Activated CD4-positive, alpha-beta T cell treated with anti-CD3 and anti-CD28 coated beads for 36 hours (primary cell): ENCODE measurements at places on chromosomes 6 and 20.

GRCh38 chr20:3378138-3378537, 29.3 kb downstream of the DNAAF9 start:
- DNase-seq: no peak

- DNase-seq: no peak
Measured at GRCh38 chr6:151058021-151058733, 181.6 kb upstream of the AKAP12 start.

DNA sequence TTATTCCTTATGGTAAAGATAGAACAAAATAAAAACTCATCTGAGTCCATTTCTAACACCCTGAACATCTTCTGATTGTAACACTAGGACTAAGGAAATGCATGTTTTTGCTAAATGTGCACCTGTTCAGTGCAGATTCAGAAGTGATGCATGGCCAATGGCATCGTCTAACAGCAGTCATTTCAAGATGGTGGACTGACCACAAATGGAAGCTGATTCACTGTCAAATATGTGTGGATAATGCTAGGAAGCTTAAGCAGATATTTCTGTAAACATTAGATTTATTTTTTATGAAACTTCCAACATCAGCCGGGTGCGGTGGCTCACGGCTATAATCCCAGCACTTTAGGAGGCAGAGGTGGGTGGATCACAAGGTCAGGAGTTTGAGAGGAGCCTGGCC, 394.8 kb downstream of the SAMD5 start:
- DNase-seq: no peak

GRCh38 chr6:111750753-111751673, 122.2 kb downstream of the FYN start:
- DNase-seq: peak; percentile 72

- DNase-seq: no peak
Measured at GRCh38 chr6:22145376-22145775, 151.5 kb downstream of the PRL start.

- DNase-seq: no peak
Measured at GRCh38 chr6:17475606-17476244, 82.3 kb downstream of the CAP2 start.
